Dorsolateral prefrontal cortex (tissue), 122 donors: ENCODE measurements at places on chromosomes 6 and 20.
A peak's percentile ranks its signal among the peaks of the same experiment; 100 is the strongest.

GRCh38 chr6:134340179-134340975, 22.5 kb upstream of the SGK1 start:
- no peak for DNase-seq

DNA sequence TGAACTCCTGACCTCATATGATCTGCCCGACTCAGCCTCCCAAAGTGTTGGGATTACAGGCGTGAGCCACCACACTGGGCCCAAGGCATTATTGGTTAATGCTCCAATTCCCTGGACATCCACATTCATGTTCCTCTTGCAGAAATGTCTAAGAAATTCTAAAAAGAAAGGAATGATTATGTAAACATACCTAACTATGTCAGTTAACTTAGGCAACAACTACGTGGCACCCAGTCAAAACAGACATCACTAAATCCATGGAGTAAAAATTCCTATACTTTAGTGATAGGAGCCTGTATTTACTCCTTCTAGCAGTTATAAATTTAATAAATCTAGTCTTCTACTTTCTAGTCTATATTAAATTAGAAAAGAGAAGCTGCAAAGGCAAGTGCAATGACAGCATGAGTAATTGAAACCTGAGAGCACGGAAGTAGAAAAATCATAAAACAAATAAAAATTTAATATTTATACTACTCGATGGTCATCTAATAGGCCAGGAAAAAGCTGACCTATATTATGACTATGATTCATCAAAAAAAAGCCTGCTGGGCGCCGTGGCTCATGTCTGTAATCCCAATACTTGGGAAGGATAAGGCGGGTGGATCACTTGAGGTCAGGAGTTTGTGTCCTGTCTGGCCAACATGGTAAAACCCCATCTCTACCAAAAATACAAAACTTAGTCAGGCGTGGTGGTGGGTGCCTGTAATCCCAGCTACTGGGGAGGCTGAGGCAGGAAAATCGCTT, 4.2 kb downstream of the AHI1 start:
- no peak for DNase-seq

GRCh38 chr6:54992789-54993188, 146.2 kb downstream of the FAM83B start:
- DNase-seq: no peak

GRCh38 chr6:53469163-53469562, 75.7 kb downstream of the GCLC start:
- no peak for DNase-seq

DNA sequence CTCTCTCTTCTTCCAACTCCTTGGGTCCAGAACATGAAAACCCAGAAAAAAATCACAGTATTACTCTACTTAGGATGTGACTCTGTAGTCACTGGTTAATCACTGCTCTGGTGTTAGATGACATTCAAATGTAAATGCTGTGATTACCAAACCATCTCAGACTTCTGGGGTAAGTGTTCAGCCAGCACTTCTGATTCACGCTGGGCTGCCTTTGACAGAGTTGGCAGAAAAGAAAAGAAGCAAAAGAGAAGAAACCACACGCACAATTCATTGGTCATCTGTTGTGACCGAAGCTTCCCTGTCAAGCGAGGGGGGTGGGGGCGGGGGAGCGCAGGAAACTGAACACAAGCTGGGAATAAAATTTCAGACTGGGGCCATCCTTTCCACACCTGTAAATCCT, 82.7 kb downstream of the PSMG4 start:
- DNase-seq: no peak

DNA sequence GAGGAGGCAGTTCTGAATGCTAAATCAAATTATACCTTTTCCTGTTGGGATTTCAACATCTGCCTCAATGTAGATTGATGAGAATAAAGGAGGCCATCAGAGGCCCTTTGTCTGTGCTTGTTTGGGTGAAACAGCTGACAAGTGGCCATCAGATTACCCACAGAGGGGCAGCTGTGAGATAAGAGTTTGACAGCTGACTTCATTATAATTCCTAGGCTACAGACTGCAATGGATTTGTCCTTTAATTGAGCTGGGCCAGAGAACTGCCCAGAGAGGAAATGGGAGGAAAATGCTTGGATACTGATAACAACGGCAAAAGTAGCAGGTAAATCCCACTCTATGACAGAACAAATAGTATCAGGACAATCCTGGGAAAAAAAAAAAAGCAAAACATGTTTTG, 649.4 kb downstream of the HDGFL1 start:
- DNase-seq: no peak

DNA sequence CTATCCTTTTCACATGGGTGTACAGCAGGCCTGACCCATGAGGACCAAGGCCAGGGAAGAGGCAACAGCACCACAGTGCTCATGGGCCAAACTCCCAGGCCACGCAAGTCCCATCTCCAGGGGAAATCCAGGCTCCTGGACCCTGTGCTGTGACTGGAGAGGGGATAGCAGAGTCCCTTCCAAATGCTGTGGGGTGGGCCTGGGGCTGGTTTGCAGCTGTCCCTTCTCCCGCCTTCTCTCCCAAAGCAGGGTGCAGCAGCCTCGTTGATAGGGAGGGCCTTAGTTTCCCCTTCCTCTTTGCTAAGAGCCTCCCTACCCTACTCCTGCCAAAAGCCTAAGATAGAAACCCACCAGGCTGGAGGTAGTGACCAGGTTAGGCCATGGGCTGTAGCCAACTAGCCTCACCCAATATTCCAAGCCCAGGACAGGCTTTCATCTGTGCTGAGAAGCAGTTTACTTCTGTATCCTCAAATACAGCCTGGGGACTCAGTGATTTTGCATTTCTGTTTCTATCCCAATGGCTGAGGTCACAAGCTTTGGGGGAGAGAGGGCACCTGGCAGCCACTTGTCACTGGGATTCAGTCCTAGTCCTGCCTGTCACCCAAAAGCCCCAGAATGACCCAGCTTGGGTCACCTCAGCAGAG, 1.4 kb downstream of the CTSZ start:
- DNase-seq: no peak

DNA sequence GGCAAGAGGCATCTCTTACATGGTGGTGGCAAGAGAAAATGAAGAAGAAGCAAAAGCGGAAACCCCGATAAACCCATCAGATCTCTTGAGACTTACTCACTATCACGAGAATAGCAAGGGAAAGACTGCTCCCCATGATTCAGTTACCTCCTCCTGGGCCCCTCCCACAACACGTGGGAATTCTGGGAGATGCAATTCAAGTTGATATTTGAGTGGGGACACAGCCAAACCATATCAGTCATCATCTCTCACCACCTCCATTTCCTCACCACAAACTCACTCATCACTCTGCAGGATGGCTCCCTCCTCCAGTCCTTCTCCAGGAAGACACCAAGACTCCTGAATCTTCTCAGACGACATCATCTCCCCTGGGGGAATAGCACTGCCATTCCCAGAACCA, 25.8 kb upstream of the SLC16A10 start:
- no peak for DNase-seq

- DNase-seq: no peak
Observed at GRCh38 chr20:43040427-43040826, 149.3 kb downstream of the PTPRT start.

- no peak for DNase-seq
Observed at GRCh38 chr6:140480852-140481251, 1106.4 kb upstream of the CITED2 start.

- DNase-seq: peak; percentile 30
Observed at GRCh38 chr6:169858935-169859351, 107.5 kb downstream of the ERMARD start.

- DNase-seq: no peak
Observed at GRCh38 chr6:15709651-15710269, 46.9 kb upstream of the DTNBP1 start.

GRCh38 chr20:39775110-39775509, 813.0 kb downstream of the DHX35 start:
- DNase-seq: no peak

DNA sequence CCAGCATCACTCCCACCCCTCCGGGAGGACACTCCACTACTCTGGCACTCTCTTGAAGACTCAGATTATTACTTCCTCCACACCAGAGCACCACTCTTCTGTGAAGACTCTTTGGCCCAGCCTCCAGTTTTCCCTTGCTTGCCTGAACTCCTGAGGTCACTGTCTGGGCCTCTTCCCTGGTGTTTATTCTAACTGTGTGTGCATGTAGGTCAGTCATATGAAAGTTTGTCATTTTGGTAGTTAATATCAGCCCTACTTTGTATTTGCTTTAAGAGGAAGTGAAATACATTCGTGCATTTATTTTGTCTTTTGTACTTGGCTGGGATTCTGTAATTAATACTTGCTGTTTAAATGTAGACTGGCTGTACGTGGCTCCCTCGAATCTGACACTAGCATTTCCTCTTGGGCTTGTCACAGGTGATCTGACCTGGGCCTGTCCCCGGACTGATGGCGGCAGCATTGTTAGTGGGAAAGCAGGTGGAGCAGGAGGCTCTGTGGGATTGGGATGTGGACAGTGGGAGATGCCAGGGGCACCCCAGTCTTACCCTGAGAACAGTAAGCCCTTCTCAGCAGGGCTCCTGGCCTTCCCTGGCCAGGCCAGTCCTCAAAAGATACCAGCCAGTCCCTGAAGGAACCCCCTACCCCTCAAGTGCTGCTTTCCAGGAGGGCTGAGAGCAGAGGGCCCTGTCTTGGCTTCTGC, 350.5 kb downstream of the CDC5L start:
- DNase-seq: no peak

DNA sequence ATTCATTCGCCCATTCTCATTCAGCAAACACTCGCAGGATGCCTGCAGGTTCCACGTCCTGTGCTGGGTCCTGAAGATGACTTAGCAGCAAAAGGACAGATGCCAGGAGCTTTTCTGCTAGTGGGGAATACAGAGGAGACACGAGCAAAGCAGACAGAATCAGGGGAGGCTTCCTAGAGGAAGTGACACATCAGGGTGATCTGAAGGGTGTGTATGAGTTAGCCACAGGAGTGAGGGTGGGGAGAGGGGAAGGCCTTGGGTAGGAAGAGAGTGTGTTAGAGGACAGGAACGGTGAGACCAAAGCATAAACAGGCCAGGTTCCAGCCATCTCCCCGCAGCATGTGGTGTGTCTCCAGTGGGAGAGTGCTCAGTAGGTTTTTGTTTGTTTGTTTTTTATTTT, 73.4 kb upstream of the GTSF1L start:
- DNase-seq: no peak

DNA sequence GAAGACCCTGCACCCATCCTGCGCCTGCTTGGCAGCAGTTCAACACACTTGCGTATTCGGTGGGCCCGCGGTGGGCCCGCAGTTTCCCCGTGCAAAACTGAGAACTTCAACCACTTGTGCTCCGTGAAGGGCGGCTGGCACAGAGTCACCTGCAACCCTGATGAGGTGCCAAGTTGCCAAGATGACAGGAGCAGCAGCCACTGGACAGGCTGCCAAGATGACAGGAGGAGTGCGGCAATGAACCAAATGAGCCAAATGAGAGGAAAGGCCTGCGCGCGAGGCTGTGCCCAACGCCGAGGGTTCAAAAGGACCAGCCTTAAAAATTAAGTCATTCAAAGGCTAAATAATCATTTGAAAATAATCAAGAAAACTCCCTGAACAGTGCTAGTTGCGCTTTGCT, 20.1 kb downstream of the DIDO1 start:
- DNase-seq: peak; percentile 93

GRCh38 chr6:21595285-21596144, 2.0 kb downstream of the SOX4 start:
- peak; percentile 38 for DNase-seq

GRCh38 chr20:8132484-8133309, 631 bp downstream of the PLCB1 start:
- no peak for DNase-seq

DNA sequence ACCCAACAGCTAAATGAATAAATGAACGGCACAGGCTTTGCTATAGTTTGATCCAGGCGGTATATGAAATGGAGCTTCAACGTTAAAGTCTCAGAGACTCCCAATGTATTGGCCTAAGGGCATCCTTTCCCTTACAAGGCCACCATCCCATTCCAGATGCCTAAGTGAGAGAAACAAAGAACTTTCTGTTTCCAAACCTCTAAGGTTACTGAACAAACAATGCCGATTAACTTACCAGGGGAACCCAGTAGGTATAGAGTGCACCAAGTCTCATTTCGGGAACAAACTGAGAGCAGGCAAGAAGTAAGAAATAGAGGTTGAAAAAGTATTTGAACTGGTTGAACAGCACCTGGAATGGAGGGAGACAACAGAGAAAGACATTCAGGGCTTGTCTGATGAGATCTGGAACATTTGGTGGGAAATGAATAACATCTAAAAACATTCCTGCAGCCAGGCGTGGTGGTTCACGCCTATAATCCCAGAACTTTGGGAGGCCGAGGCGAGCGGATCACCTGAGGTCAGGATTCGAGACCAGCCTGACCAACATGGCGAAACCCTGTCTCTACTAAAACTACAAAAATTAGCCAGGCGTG, 42.5 kb downstream of the ATP9A start:
- no peak for DNase-seq

DNA sequence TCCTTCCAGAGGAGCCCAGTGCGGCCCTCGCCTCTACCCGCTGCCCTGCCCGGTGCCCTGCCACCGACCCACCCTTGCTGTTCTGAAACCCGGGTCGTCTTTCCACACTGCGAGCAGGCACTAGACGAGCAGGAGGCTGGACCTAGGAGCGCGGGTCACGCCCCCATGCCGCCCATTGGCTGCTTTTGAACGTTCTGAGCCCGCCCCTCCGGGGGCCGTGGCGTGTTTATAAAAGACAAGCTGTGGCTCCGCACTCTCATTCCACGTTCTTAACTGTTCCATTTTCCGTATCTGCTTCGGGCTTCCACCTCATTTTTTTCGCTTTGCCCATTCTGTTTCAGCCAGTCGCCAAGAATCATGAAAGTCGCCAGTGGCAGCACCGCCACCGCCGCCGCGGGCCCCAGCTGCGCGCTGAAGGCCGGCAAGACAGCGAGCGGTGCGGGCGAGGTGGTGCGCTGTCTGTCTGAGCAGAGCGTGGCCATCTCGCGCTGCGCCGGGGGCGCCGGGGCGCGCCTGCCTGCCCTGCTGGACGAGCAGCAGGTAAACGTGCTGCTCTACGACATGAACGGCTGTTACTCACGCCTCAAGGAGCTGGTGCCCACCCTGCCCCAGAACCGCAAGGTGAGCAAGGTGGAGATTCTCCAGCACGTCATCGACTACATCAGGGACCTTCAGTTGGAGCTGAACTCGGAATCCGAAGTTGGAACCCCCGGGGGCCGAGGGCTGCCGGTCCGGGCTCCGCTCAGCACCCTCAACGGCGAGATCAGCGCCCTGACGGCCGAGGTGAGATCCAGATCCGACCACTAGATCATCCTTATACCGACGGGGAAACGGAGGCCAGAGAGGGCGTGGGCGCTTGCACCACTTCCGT, at the start of gene ID1:
TSS of gene ID1 (plus strand) at position 259 of the 871 bp plus-strand sequence. CDS start at position 358, 99 bp downstream.
- peak; percentile 96 for DNase-seq

DNA sequence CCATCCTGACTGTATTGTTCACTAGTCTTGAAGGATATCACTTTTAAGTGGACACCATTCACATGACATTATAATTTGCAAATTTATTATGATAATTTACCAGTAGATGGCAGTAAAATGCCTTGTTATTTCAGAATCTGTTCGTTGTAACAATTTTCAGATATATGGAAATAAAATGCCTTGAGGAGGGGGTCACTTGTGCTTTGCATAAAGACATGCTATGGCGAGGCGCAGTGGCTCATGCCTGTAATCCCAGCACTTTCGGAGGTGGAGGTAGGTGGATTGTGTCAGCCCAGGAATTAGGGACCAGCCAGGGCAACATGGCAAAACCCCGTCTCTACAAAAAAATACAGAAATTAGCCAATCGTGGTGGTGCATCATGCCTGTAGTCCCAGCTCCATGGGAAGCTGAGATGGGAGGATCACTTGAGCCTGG, 9.0 kb upstream of the NCOA6 start:
- no peak for DNase-seq

- no peak for DNase-seq
Observed at GRCh38 chr20:12965212-12965869, 43.4 kb upstream of the SPTLC3 start.

- no peak for DNase-seq
Observed at GRCh38 chr20:10639077-10639736, 34.6 kb downstream of the JAG1 start.

- DNase-seq: no peak
Observed at GRCh38 chr20:3871550-3872265, 17.5 kb upstream of the PANK2 start.
